ENCODE measurements at places on chromosomes 7 and 10. TPM values are rescaled to one million over a fixed set of nuclear protein-coding genes. Genes with fewer than 3 reads are reported as not detected.

CYP3A7 gene
- not detected for total RNA-seq

DNA sequence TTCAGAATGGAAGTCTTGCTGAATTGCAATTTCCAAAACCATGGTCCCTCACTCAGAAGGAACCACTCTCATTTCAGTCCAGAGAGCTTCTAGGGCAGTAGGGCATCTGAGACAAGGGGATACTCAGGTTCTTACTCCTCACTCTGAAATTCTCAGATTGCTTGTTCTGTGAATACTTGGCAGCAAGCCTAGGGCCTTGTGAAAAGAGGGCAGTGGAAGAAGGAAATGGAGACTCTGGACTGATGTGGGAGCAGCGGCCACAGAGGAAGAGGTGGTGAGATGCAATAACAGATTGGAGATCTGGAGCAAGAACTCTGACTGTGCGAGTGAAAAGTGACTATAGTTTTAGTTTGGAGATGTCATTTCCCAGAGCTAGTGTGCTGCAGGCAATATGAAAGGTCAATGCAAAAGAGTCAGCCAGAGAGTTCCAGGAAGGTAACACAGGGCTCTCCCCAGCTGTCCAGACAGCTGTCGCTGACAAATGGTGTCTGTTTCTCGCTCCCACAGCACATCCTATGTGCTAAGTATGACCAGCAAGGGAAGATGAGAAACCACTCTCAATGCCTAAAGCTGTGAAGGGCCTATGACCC, 291.6 kb upstream of the KIAA1217 start:
- DNase-seq = no peak

DNA sequence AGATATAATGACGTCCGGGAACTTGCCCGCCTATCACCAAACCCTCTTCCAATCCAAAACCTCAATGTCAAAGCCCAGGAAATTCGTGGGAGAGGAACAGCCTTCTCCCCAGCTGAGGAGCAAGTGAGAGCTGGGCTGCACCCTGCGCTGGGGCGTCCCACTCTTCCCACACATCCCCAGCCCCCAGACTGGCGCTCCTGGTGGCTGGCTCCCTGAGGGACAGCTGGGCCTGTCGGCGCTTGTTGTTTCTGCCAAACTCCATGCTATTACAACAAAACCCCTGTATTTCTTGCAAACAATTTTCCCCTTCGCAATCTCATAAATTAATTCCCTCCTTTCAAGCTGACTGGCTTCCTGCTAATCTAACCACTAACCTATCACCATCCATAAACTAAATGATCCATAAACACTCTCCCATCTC, 53.0 kb downstream of the GRID1 start:
- no peak for DNase-seq

DNA sequence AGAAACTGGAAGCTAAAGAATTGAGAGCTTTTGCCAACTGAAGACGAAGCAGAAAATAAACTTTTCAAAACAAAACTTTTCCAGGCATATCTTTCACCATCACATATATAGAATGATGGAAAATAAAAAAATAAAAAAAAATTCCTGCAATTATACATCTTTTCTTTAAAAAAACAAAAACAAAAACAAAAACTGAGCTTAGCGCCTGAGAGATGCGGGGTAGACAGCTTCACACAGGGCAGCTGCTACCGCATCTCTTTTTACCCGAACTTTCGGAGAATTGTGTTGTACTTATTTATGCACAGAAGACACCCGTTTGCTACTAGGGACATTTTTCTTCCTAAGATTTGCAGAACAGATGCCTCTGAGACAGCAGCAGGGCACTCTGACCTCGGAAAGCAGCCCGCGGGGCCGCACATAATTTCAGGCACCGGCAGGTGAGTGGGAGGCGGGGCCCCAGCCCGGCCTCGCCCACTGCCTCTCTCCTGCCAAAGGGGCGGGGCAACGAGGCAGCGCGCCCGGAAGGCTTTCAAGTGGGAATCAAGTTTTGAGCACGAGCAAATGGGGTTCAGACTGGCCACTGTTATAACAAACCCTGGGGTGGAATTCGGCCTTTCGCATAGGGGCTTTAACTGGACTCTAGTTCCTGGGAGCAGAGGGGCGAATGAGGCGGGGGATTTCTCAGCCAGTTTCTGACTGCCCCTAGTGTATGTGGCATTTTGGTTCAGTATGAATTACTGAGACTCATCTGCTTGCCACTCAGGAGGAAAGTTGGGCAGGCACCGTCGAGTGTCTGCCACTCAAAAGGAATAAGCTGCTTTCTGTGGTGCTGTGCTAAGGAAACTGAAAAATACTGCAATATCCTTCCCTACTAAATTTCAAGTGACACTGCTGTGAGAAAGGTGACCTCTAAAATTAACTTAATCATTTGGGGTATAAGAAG, 18.5 kb upstream of the FAM133B start:
- DNase-seq = no peak

- no peak for DNase-seq
Observed at GRCh38 chr10:58796242-58796641, 283.6 kb downstream of the BICC1 start.

DNA sequence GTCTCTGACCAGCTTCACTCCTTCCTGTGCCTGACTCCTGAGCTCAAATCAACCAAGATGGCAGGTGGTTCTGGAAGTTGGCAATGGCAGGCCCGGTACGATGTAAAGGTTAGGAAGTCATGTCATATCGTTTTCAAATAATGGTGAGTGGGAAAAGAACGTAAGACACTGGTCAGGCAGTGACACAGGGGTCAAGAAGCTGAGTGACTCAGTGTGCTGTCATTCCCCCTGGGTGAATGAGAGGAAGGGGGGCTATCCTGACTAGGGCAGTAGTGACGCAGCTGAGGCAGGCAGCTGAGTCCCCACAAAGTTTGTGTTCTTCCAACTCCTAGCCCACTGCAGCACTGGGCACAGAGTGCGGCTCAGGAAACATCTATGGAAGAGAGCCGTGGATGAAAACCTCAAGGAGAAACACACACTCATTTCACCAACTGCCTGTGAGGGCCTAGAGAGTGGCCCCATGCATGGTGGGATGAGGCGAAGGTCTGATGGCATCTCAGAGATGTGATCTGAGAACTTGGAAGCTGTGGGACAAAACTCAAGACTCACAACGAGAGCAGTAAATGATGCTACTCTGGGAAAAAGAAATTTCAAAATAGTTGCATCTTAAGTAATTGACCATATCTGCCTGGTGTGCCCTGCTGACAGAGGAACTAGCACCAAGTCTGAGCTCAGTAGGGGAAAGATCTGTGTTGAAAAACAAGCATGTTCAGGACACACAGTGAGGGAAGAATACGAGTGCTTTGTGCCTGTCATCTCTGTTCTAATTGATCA, 23.2 kb downstream of the CREB3L2 start:
- DNase-seq = peak; percentile 94

GRCh38 chr10:42781893-42782445, 626 bp upstream of the BMS1 start:
- no peak for DNase-seq

GRCh38 chr7:126535176-126535575, 717.6 kb downstream of the GRM8 start:
- DNase-seq = no peak

FGL2 gene
- total RNA-seq = not detected

GRCh38 chr7:55557666-55558188, 14.6 kb downstream of the VOPP1 start:
- DNase-seq = no peak

BTBD16 gene
- 0.82 TPM for total RNA-seq

DNA sequence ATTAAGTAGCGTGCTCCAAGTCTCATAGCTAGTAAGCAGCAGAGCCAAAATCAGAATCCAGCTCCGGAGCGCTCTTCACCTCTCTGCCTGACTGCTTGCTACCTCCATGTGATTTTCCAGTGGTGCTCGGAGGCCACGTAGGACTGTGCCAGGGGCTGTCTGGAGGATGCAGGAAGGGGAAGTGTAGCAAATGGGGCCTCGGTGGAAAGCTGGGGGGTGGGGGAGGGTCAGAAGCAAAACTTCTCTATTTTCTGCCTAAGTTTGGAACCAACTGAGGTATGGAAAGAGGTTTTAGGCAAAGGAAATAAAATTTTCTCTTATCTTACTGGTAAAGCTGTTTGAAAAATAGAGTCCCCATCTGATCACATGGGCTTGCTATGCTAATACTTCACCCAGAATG, 108.7 kb downstream of the TBXAS1 start:
- no peak for DNase-seq

- no peak for DNase-seq
Observed at GRCh38 chr7:37354656-37355131, 94.0 kb downstream of the ELMO1 start.

- DNase-seq = no peak
Observed at GRCh38 chr10:14945108-14945507, 8.8 kb downstream of the DCLRE1C start.

GRCh38 chr10:80924063-80924952, 386.6 kb downstream of the SH2D4B start:
- no peak for DNase-seq

- DNase-seq = no peak
Observed at GRCh38 chr10:5692461-5693358, 8.1 kb downstream of the TASOR2 start.

- DNase-seq = no peak
Observed at GRCh38 chr10:106775127-106775526, 389.4 kb downstream of the SORCS1 start.

DNA sequence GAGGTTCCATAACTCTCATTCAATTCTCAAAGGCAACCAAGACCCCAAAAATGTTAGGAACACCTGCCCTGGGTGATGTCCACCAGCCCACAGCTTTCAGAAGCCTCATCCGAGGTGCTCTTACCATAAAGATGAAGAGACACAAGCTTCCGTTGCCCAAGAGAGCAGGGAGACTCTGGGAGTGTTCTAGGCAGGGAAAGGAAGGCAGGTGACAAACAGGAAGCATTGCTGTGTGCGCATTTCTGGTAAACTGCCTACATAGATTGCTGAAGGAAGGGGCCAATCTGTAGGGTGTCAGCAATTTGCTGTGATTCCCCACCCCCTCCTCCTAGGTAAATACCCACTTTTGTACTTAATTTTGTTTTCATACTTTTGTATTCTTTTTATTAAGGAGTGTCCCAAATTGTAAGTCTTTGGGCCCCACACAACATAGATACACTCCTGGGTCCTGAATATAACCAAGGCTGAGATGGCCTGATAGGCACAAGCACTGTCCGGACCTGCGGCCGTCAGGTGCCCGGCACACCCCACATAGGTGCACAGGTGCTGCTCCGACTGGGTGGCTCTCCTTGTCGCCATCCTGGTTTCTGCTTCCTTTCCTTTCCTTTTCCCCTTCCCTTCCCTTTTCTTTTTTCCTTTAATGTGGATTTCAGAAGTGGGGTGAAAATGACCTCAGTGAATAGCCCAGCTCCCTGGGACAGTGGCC, 51.4 kb upstream of the SMNDC1 start:
- DNase-seq = no peak

ZNHIT1 gene
- total RNA-seq = 69.7 TPM

DNA sequence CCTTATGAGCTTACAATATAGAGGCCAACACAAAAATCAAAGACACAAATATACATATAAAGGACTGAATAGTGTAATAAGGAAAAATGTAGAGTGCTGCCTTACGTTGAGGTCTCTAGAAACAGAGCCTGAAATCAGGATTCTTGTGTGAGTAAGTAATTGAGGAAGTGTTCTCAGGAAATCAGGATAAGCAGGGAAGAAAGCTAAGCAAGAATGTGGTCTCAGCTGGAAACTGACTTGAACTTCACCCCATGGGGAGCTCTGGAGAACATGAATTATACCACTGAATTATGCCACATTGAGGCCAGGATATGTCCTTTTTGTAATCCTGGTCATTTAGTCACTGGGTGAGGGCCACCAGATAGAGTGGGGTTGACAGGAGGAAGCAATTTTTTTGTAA, 191.9 kb downstream of the ETV1 start:
- DNase-seq = no peak

COL28A1 gene
- total RNA-seq = not detected

GRCh38 chr10:119445311-119445934, 97.1 kb downstream of the RGS10 start:
- peak; percentile 64 for DNase-seq

FAM24A gene
- total RNA-seq = not detected

DNA sequence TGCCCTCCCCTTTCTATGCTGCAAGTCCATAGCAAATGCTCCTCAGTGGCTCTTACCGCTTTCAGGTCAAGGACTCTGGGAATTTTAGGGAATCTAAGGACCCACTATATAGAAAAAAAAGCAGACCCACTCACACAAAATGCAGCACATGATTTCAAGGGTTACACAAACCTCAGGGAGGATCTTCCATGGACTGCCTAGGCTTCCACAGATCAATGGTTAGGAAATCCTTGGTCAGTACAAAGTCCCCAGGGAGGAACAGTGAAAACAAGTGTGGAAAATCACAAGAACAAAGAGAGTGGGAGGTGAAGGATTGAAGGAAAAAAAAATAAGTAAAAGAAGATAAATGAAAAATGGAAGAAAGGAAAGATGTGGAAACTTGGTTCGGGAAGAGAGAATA, 188.4 kb downstream of the AHR start:
- DNase-seq = no peak

UCN3 gene
- not detected for total RNA-seq

EEPD1 gene
- total RNA-seq = 48.0 TPM

DNA sequence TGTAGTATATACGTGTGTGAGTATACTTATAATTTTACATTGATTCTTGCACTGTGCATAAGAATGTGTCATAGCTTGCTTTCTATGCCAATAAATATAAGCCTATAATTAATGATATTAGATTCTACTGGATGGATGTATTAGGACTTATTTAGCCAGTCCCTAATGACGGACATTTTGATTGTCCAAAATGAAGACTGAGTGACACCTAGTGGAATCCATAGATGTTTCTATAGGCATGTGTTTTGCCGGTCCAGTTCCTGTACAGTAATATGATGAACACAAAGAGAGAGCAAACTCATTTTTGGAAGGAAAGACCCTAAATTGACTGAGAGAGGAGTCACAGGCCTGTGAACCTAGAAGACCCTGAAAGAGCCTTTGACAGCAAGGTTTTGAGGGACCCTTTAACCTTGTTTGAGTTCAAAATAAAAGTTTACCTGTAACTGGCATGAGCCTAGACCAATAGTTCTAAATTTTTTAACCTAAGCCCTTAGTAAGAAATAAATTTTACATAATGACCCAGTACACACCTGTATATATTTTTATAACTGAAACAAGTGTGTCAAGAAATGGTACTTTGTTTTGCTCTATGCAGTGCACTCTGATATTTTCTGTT, 42.4 kb upstream of the AGBL3 start:
- DNase-seq = peak; percentile 52

VKORC1L1 gene
- 45.5 TPM for total RNA-seq

GRCh38 chr7:20064181-20064970, 152.8 kb downstream of the MACC1 start:
- DNase-seq = no peak

DNA sequence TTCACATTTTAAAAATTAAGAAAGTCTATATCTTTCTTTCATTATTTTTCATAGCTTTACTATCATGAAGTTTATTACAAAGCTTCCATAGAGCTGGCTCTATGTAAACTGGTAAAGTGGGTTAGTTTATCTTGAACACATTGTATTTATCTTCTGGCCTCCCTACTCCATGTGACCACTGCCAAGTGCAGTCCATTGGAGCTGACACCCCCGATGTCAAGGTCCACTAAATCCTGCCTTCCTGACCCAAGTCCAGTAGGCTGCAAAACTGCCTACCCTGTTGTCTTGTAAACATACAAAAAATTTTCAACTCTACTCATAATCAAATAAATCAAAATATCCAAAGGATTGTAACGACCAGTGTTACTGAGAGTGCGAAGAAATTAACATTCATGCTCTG, 10.2 kb downstream of the DNAJC12 start:
- DNase-seq = no peak
